Fibroblast of mammary gland (primary cell): ENCODE measurements at places on chromosomes 4 and X.

- no peak for DNase-seq
Observed at GRCh38 chr4:36417146-36417545, 135.7 kb downstream of the DTHD1 start.

DNA sequence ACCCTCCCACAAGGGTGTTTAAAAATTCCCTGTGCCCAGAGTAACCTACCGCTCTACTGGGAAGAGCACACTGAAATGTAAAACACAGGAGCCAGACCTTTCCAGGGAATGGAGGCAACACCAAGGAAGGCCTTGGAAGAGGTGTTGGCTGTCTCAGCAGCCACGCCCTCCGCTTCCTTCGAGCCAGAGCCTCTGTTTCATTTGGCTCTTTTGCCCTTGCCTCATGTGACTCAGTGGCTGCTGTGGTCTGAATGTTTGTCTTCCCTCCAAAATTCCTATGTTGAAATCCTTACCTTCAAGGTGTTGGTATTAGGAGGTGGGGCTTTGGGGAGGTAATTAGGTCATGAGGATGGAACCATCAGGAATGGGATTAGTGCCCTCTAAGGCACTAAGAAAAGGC is 11.3 kb downstream of the SCD5 start:
- DNase-seq = peak; percentile 56

GRCh38 chr4:94961420-94961819 is 203.7 kb downstream of the BMPR1B start:
- DNase-seq = peak; percentile 35

GRCh38 chr4:12399781-12400180 is 971.1 kb upstream of the HS3ST1 start:
- peak; percentile 36 for DNase-seq

DNA sequence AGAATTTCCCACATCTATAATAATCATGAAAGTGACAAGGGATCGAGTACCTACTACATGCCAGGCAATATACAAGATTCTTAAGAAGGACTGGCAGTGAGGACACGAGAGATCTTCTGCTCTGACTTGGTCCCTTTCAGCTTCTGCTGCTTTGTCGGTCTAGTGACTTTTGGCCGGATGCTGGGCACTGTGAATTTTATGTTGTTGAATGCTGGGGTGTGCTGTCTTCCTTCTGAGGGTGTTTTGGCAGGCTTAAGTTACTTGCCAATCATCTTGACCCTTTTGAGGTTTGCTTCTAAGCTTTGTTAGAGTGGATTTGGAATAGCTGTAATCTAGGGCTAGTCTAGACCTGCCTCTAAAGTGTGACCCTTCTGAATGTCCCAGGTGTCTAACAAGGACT is 23.5 kb downstream of the NAT8L start:
- DNase-seq = no peak

- DNase-seq = no peak
Observed at GRCh38 chr4:66640233-66640990, 904.9 kb downstream of the CENPC start.

- DNase-seq = no peak
Observed at GRCh38 chrX:100120956-100121355, 289.1 kb downstream of the PCDH19 start.

DNA sequence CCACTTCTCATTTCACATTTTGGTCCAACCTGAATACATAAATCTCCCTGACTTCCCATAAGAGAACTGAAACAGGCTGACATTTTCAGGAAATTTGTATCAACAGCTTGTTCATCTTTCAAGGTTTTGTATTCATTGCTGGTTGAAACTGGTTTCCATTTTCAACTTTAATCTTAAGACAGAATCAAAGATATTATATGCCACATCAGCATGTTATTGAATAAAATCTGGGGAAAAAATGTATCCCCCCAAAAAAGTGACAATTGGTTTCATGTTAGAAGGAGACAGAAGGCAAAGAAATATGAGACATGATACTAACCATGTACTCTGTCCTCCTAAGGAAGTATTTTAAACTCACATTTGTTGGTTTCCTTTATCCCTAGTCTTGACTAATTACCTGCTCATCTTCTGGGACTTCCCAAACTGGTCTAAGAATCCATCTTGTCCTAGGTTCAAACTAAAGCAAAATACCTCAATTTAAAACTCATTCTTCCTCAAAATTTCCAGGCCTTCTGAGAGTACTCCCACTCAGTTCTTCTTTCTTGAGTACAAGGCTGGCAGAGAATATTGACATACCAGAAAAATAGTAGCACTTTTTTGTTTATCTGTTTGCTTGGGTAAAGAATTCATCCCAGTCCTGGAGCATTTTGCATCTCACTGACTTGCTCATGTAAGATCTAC is 3.1 kb upstream of the ANTXR2 start:
- DNase-seq = no peak

DNA sequence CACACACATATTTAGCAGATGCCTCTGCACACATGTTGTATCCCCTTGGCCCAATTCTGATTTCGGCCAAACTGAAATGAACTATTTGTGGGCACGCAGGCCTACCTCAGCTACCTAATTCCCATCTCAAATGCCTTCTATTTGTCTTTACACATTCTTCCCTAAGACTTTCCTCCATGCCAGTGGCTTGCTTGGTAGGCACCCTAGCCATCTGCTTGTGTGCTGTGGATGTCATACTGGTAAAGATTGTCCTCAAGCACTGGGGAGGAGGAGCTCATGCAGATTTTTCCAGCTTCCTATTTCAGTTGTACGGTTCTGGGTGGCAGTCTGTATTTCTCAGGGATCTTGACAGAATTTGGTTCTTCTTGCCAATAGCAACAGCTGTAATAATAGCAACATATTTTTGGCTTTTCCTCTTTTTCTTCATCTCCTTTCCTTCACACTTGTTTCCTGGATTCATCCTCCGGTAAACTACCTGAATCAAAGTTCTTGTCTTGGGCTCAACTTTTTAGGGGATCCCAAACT is 514.3 kb downstream of the ADGRL3 start:
- no peak for DNase-seq

DNA sequence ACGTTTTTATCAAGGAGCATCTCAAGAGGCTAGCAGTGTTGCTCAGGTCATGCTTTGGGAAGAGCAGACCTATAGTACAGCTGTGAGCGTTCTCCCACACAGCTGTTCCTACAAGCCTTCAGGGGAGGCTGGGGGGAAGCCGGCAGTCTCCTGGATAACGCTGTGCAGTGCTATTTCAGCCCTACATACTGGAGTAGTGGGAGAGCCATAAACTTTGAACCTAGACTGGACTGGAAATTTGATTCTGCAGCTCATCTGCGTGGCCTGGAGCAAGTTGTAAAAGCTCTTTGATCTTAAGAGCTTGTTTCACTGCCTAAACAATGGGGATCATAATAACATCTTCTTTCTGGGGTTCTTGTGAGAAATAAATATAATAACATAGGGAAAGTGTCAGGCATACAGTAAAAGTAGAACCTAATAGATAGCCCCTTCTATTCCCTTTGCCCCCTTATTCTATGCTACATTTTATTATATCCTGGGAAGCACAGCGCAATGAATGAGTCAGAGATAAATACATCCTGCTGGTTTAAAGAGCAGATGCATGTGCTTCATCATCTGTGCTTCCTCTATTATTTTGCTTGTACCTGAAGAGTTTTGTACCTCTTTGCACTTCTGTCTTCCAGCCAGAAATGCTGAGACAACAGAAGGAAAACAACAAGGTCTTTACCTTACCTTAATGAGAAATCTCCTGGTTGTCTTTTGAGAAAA is 14.7 kb upstream of the AMBN start:
- DNase-seq = no peak

GRCh38 chr4:2141762-2142451 is 82.8 kb downstream of the NAT8L start:
- DNase-seq = no peak

- no peak for DNase-seq
Observed at GRCh38 chr4:15381806-15382338, 46.0 kb upstream of the C1QTNF7 start.

DNA sequence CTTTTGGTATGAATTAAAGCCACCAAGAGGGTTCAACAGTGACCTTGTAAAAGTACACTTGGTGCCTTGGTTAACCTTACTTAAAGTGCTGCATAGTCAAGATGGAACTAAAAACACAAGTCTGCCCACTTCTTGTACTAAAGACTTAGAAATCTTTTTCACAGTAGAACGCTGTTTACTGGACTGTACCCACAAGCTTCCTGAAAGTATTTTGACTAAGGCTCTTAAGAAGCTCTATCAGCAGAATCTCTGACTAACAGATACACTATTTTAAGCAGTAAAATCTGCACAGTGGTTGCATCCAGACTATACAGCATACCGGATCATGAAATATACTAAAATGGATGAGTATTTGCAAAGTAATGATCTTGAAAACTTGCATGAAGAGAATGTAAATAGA is 7.2 kb downstream of the RAB28 start:
- DNase-seq = peak; percentile 19

- DNase-seq = no peak
Observed at GRCh38 chrX:16785247-16786138, 773 bp upstream of the TXLNG start.

DNA sequence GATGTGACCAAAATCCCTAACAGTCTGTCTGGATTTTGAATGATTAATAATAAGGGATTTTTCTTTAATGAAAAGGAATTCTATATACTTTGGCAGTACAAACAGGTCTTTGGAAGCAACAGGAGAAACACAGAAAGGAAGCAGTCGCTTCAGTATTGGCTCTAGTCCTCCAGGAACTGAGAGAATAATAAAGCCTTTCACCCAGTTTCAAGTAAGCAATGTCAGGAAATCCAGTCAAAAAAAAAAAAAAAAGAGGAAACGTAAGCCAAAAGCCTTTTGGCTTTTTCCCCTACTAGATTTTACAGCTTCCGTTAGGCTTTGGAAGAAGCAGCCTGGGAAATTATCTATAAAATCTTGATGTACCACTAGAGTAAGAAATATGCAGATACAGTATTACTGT is 61.7 kb upstream of the HDAC8 start:
- peak; percentile 39 for DNase-seq

- no peak for DNase-seq
Observed at GRCh38 chr4:110614173-110614963, 8.5 kb downstream of the PITX2 start.

- no peak for DNase-seq
Observed at GRCh38 chrX:39171686-39172085, 370.4 kb downstream of the MID1IP1 start.

DNA sequence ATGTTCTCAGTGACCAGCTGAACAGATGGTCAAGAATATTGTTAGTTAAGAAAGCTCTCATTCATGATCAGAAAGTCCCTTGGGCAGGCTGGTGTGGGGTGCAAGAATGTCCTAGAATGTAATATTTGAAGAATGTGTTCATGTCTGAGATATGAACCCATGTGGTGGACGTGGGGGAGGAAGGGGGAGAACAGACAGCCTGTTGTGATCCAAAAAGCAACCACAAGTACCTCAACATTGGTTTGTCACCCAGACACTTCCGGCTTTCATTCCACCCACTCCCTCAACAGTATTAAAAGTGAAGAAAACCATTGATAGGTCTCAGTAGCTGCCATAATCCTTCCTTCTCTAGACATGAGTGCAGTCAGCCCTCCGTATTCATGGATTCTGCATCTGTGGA is 82.2 kb downstream of the MAML3 start:
- peak; percentile 88 for DNase-seq

- no peak for DNase-seq
Observed at GRCh38 chrX:46710927-46711623, 47.8 kb downstream of the SLC9A7 start.

GRCh38 chr4:142696334-142697122 is 149.6 kb downstream of the INPP4B start:
- DNase-seq = no peak

DNA sequence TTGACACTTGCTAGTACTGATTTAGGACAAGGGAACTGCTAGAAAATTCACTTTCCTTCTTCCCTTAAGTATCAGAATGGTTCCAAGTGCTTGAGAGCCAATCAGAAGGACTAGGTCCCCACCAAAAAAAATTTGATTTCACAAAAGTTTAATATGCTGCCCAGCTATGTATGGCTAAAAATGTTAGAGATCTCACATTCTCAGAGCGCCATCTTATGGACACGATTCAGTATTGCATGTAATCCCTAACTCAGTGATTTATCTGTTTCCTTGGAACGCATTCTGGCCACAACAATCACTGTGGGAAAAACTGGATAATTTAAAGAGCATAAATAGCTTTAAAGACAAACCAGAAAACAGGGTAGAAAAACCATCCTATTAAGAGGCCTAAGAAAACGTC is 255.1 kb upstream of the GPC4 start:
- DNase-seq = peak; percentile 63

DNA sequence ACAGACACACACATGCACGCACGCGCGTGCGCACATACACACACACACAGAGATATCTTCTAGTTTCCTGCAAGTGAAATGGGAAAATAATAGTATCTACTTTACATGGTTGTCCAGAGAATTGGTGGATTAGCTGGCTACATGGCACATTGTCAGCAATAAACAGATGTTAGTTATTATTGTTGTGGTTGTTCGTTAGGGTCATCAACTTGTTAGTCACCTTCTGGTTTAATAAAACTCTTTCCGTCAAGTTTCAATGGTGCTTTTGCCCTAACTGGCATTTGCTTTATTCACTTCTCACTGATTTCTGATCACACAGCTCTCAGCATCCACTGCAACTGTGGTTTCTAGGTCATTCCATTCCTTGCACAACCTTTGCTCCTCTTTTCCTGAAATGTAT is 25.4 kb upstream of the RASL11B start:
- DNase-seq = peak; percentile 86

DNA sequence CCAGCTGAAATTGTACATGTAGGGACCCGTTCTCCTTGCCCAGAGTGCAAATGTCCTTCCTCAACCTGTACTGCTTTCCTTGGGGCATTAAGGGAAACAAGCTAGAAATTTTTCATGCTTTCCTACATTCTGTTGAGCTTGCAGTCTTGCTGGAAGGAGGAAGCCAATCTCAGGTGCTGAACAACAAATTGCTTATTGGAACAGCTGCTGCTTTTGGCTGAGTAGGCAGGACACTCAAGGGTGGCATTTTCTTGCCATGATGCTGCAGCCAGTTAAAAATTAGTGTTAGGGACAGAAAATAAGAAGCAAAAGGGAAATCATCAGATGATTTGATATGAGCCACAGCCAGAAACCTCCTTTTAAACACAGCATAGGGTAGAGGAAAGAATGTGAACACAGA is 223.7 kb downstream of the QDPR start:
- no peak for DNase-seq

DNA sequence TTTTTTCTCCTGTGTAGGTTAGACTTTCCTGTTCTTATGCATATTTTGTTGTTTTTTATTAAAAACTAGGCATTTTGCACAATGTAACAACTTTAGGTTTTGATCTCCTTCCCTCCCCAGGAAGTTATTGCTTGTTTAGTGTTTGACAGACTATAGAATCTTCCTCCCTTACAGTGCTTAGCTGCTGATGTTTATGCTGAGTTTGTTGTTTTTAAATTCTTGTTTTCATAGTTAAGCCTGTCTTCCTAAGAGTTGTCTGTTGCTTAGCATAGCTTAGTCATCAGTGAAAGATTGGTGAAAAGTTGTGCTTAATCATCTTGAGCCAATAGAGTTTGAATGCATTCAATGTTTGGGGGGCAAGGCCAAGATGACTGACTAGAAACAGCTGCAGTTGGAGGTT is 157.5 kb downstream of the NKX6-1 start:
- no peak for DNase-seq

GRCh38 chr4:136106753-136107152 is 1425.5 kb downstream of the PCDH18 start:
- no peak for DNase-seq
